ENCODE measurements at places on chromosomes 2 and 18.

DNA sequence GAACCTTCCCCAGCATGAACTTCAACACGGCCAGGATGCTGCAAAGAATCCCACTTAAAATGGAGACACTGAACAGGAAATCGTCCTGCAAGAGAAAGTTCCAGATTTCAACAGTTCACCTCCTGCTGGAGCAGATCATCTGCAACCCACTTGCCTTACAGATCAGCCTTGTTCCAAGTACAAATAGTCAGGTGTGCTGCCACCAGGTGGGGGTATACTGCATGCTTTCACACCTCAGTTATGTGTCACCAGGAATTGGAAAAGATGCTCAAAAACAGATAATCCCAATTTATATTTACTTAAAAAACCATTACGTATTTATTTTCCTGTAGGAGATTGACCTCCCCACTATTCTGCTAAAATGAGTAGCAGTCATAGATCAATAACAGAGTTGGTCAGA, 212.3 kb downstream of the MGAT5 start:
- DNase-seq = no peak

DNA sequence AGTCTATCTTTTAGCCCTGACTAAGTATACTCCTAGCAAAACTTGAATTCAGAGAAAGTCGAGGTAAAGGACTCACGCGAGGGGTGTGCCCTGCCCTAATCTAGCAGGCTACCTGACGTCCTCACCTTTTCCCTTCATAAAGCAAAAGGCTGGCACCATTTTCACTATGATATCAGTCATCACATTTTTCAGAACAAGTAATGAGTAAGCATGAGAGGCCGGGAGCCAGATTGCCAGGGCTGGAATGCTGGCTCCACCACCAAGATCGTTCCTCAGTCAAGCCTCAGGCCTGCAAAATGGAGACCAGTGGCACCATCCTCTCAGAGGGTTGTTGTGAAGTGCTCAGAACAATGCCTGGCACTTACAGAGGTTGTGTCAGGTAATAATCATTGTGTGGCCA, 18.7 kb upstream of the NCKAP5 start:
- no peak for DNase-seq

- DNase-seq = no peak
Observed at GRCh38 chr2:32166115-32166574, 481 bp downstream of the SLC30A6 start.

GRCh38 chr2:240819126-240819857, 727 bp downstream of the KIF1A start:
- peak; percentile 60 for DNase-seq

DNA sequence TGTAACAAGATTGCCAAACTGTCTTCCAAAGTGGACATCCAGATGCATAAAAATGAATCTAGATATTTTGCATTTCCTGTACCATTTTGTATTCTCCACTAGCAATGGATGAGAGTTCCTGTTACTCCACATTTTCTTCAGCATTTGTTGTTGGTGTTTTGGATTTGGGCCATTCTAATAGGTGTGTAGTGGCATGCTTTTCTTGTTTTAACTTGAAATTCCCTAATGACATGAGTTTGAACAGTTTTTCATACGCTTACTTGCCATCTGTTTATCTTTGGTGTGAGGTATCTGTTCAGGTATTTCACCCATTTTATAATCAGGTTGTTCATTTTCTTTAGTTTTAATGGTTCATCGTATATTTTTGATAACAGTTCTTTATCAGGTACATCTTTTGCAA, 73.9 kb downstream of the UBE2E3 start:
- DNase-seq = no peak

DNA sequence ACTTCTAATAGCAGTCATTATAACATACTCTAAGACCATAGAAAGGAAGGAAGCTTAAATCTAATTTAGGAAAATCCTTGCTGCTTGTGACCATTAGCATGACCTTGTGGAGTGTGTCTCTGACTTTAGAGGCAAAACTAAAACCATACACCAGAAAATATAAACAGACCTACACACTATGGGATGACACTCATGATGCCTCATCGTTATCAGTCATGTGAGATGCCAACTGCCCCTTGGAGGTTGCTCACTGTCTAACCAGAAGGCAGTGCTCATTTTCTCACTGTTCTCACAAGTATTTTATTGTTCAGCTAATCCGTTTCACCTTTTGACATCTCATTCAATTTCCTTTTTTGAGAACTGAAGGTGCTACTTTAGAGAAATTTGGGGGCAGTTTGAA, 376.9 kb downstream of the RND3 start:
- no peak for DNase-seq

GRCh38 chr2:44170311-44170717, 1.6 kb downstream of the PPM1B start:
- DNase-seq = no peak

DNA sequence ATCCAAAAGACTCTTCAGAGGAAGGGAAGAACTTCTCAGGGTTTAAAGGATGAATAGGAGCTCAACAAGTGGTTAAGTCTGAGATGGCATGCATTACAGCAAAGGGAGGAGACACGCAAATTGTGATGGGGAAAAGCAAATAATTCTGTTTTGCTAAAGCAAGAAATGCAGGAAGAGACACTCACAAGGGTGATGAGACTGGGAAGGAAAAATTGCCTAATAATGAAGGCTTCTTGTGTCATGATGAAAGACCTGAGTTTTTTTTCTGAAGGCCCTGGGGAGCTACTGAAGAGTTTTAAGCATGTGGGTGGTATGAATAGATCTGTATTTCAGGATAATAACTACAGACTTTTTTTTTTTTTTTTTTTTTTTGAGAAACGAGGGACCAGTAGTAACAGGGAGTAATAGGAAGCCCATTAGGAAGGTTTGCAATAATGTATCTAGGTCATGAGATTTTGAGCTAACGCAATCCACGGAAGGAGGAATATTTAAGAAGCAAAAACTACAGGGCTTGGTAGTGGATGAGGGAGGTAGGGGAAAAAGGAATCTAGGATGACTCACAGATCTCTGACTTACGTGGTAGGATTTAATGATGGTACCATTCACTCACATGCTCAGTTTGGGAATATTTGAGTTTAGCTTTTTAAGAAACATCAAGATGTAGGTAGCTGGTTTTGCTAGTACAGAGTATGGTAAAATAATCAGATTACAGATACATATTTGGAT, 16.0 kb upstream of the SERPINB3 start:
- DNase-seq = no peak

DNA sequence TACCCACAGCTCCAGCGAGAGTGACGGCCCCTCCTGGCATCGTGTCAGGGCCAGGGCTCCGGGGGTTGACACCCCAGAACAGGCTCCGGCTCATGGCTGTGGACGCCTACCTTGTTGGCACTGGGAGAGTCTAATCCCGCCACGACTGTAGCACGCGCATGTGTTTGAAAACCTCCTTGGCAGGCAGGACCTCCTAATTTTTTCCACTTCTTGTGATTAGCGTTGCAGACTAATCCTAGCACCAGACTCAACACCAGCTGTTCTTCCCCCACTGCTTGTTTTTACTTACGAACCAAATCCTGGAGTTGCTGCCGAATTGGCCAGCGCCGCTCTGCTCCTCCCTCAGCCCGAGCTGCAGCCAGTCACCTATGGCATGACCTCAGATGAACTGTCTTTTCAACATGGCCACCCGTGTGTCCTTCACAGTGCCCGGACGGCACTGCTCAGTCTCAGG, 110.7 kb downstream of the KLHL29 start:
- DNase-seq = no peak

GRCh38 chr2:240624011-240624949, 1.0 kb upstream of the GPR35 start:
- no peak for DNase-seq

DNA sequence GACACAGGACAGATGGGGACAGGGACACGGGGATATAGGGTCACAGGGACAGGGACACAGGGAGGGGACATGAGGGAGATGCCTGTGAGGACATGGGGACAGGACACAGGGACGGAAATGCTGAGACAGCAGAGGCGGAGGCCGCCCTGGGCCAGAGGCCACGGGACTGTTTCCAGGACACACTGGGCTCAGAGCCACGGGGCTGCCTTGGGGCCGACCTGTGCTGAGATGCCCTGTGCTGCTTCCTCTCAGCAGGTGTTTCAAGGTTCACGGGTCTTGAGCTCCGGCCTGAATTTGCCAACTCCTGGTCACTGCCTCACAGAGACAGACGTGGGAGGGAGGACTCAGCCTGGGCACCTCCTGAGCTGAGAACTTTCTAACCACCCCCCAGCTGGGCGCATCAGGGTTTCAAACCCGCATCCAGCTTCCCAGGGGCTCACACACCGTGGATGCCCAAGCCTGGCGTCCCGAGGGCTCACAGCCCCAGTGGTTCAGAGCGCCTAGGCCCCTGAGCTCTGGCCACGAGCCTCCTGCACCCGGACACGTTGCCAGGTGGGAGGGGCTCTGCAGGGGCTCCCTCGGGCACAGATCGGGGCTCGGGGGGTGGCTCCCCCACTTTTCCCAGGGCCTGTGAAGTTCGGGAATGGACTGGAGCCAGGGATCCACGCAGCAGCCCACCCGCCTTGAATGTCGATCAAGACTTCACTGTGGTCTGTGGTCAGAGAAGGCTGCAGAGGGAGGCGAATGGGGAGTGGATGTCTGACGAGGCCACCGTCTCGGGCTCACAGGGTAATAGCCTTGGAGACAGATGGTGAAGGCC, 64.1 kb downstream of the SLC66A2 start:
- DNase-seq = no peak

GRCh38 chr18:69785466-69785865, 162.2 kb downstream of the CD226 start:
- DNase-seq = no peak

GRCh38 chr2:69767034-69767433, 25.1 kb downstream of the ANXA4 start:
- no peak for DNase-seq

DNA sequence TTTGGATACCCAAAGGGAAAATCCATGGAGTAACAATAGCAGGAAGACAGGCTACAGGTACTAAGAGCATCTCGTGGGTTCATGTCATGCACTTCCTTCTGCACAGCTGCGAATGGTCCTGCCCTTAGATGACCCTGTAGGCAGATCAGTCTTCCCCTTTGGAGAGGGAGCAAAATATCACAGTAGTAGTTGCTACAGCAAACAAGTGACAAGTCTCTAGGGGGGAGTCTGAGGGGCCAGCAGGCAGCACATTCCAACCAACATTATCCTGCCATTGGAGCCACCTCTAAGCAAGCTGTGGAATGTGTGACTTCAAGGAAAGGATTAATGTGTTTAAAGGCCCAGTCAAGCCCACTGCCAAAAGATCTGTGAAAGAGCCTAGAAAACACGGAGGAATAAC, 273.2 kb upstream of the PARD3B start:
- DNase-seq = no peak

DNA sequence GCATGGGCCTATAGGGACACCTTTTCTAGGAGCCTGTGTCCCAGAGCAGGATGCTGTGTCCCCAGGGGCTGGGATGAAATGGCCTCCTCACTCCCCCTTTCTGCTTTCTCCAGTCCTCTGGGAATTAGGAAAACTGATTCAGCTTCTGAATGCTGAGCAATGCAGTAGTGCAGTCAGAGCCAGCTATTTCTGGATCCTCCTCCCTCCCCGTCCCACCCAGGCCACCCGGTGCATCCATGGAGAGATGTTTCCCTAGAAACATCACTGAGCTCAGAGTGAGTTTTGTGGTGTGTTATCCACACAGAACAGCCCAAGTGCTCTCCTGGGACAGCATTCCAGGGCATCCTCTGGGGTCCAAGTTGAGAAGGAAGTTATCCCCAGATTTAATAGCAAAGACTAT, 125.5 kb downstream of the LOXHD1 start:
- DNase-seq = no peak

GRCh38 chr2:19559596-19560240, 201.3 kb upstream of the OSR1 start:
- DNase-seq = no peak

DNA sequence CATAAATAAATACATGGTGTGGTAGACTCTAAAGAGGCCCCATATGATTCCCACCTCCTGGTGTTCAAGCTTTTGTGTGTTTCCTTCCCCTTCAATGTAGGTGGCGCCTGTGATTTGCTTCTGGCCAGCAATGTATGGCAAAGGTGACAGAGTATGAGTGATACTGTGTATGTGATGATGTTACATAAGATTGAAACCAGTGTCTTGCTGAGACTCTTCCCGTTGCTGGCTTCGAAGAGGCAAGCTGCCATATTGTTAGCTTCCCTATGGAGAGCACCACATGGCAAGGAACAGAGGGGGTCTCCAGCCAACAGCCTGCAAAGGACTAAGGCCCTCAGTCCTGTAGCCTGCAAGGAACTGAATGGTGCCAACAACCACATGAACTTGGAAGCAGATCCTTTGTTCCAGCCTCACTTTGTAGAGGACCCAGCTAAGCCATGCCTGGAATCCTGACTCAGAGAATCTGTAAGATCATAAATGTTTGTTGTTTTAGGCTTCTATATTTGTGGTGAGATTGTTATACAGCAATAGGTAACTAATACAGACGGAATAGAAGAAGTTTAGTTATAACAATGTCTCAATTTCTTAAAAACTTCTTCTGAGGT, 1.7 kb upstream of the SMAD4 start:
- DNase-seq = no peak

- no peak for DNase-seq
Observed at GRCh38 chr2:163401481-163401880, 334.3 kb downstream of the FIGN start.

DNA sequence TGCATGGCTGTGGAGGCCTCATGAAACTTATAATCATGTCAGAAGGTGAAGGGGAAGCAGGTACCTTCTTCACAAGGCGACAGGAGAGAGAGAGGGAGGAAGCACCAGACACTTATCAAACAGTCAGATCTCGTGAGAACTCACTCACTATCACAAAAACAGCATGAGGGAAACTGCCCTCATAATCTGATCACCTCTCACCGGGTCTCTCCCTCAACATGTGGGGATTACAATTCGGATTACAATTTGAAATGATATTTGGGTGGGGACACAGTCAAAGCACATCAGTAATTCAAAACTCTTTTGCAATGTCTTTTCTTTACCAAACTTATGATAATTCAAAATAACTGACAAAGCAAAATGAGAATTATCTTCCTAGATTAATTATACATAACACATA, 8.5 kb upstream of the CCDC68 start:
- DNase-seq = no peak

DNA sequence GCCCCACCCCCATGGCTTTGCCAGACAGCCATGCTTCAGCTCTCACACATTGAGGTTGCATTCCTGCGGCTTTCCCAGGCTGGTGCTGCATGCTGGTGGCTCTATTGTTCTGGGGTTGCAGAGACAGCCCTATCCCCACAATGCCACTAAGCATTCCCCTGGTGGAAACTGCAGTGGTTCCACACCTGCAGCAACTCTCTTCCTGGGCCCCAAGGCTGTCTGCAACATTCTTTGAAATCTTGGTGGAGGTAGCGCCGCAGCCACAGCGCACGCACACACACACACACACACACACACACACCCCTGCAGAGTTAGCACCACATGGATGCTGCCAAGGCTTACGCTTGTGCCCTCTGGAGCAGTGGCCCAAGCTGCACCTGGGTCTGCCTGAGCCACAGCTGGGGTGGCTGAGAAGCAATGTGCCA, 21.4 kb downstream of the SFXN5 start:
- DNase-seq = no peak

Measured in hypothalamus (tissue), 51 donors.